Activated T-helper 17 cell treated with anti-CD3 and anti-CD28 coated beads, Interleukin-2, amount 50 U/mL, for 72 hours (primary cell): ENCODE measurements at places on chromosomes 6 and 20. TPM values are rescaled to one million over a fixed set of nuclear protein-coding genes. Genes with fewer than 3 reads are reported as not detected.

DBNDD2 gene
- 12.5 TPM for total RNA-seq

VGLL2 gene
- total RNA-seq = not detected

PPP1R3D gene
- 5.3 TPM for total RNA-seq

KLC4 gene
- total RNA-seq = 31.4 TPM

C20orf202 gene
- not detected for total RNA-seq

MAP3K7 gene
- 25.8 TPM for total RNA-seq

LY6G6C gene
- 0.64 TPM for total RNA-seq

SCRT2 gene
- not detected for total RNA-seq

DNA sequence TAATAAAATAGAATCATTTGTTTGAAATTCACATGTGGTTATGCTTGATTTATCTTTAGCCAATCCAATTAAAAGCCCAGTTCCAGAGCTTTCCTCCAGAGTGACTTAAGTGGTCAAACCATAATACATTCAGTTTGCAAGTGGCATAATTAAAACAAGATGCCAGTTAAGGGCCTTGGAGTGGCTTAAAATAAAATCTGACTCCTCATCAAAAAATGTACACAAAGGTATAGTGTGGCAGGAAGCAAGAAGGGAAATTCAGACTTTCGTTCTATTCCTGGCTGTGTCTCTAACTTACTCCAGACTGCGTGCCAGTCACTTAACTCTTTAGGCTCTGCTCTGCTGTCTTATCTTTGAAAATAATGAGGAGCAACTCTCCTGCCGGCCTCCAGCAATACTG lies 251.3 kb upstream of the PRND start:
- no peak for ATAC-seq

GRCh38 chr20:13851279-13851678 lies 66.5 kb downstream of the NDUFAF5 start:
- ATAC-seq = no peak

GRCh38 chr6:142242269-142242668 lies 59.5 kb upstream of the ADGRG6 start:
- ATAC-seq = no peak

DNA sequence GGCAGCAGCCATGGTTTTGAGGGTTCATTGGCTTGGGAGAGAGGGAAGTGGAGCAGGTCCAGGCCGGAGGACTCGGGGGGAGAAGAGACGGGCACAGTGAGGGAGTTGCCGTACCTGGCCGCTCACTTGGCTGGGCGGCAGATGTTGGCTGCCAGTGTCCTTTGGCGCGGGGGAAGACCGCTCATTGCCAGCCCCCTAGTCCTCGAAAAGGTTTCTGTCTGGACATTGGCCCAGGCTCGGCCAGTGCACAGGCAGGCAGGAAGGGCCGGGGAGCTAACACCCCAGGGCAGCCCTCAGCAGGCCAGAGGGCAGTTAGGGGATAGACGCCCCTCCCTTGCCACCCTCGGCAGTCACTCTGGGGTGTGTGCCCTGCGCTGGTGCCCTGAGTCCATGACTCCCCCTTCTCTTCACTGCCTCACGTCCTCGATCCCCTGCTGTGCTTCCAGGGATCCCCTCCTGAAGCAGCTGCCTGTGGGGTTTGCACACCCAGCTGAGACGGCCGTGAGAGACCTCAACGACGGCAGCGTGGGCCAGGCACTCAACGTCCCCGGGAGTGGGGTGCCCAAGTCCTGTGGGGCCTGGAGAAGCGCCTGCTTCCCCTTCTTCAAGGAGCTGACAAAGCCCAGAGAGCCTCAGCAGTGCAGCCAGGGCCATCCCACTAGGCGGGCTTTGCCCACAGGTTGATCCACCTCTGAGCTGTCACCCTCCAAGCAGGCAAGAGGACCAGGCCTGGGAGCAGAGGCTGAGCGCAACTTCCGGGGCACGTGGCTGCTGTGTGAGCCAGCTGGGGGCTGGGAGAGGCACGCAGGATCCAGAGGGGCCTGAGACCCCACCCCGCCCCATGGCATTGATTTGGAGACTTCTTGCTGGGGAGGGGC lies 20.4 kb downstream of the RBM38 start:
- no peak for ATAC-seq

- ATAC-seq = no peak
Observed at GRCh38 chr6:5219011-5219691, 41.6 kb downstream of the LYRM4 start.

GRCh38 chr6:169845426-169846285 lies 94.2 kb downstream of the ERMARD start:
- ATAC-seq = no peak

GRCh38 chr20:36465109-36466080 lies 75.9 kb upstream of the MYL9 start:
- peak; percentile 71 for ATAC-seq

DNA sequence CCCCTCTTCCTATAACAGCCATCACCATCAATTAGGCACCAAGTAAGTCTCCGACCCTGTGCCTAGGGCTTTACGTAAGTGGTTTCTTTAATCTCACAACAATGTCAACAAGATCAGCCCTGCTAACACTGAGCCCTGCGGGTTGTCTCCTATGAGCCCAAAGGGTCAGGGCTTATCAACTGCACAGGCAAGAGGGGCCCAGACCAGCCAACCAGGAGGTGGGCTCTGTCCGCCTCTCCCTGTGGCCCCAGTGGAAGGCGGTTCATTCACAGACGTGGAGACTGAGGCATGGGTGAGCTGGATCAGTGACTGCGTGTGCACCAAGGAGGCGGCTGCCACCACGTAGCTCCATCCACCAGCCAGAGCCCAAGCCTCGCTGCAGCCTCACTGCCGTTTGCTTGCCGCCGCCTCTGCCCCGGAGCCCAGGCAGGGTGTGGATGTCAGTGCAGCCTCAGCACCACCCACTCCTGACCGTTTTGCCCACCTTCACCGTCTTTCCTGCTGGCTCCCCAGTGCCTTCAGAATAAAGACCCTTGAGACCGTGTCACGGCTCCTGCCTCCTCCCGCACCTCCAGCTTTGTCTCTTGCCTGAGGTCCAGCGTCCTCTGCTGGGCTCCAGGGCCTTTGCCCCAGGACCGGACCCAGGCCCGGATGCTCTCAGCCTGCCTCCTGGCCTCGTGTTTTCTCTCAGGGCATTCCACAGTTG lies 78.7 kb downstream of the DLL1 start:
- no peak for ATAC-seq

- ATAC-seq = no peak
Observed at GRCh38 chr6:7540595-7540994, 876 bp upstream of the DSP start.

GRCh38 chr6:4313044-4313686 lies 177.8 kb upstream of the ECI2 start:
- ATAC-seq = no peak
